Activated T-helper 9 cell treated with anti-CD3 and anti-CD28 coated beads, Interleukin-2, amount 50 U/mL, for 16 hours (primary cell): ENCODE measurements at places on chromosomes 16 and 17.

- no peak for DNase-seq
Measured at GRCh38 chr17:78642707-78643106, 65.5 kb upstream of the DNAH17 start.

DNA sequence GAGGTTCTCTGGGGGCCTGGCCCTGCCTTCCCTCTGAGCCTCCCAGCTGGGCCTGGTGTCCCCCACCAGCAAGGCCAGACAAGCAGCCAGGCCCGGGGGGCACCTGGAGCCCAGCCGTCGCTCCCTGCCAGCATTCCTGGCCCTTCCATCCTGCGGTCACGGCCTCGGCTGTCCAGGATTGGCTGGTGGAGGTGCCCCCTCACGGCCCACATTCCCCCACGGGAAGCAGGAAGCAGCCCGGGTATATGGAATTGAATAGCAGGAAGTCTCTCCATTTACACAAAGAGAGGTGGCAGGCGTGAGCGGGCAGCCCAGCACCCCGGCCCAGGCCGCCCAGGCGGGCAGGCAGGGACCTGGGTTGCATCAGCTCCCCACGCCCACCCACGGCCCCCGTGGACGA is 14.5 kb downstream of the TRAF7 start:
- no peak for DNase-seq

- no peak for DNase-seq
Measured at GRCh38 chr17:19544366-19544765, 10.7 kb downstream of the SLC47A1 start.

DNA sequence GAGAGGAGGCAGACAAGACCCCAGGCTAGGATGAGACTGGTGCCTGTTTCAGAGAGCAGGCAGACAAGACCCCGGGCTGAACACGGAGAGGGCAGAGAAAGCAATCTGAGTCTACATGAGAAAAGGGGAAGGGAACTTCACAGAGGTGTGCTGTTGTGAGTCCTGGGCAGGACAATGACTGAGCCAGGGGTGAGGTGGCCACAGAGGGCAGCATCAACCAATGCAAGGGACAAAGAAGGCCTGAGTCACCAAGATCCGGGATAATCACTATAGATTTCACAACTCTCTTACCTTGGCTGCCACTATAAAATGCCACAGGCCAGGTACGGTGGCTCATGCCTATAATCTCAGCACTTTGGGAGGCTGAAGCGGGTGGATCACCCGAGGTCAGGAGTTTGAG is 89.0 kb downstream of the SLC39A11 start:
- no peak for DNase-seq

DNA sequence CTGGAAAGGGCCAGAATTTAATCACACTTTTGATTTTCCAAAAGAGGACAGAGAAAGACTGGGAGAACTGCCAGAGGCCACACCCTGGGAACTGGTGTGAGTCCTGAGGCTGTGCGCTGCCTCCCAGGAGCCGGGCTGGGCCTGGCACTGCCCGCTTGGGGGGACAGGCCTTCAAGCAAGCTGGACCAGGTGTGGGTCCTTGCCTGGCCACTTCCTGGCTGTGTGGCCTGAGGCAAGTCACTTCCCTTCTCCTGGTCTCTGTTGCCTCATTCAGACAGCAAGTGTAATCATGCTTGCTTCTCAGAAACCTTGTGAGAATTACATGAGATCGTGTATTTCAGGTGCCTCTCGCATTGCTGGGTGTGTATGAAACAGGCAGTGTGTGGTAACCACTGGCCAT is 143.0 kb downstream of the SNX29 start:
- DNase-seq = no peak

- DNase-seq = no peak
Measured at GRCh38 chr16:67349172-67349571, 22.6 kb downstream of the LRRC36 start.

DNA sequence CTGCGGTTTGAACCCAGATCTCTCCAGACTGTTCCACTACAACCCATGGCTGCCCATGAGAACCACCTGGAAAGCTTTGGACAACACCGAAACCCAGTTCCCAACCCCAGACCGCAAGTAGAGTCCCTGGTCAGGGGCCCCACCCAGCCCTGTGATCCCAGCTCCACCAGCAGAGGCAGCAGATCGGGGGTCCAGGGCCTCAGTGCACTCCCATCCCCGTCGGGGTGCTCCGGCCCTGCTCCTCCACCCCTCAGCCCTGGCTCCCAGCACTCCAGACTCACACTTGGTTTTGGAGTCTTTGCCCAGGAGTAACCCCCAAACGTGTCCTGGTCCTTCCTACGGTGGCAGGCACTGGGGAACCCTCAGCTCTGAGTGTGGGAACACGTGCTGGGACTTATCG is 20.7 kb upstream of the OSGIN1 start:
- DNase-seq = no peak

GRCh38 chr17:36936455-36937000 is 747 bp upstream of the LHX1 start:
- no peak for DNase-seq

DNA sequence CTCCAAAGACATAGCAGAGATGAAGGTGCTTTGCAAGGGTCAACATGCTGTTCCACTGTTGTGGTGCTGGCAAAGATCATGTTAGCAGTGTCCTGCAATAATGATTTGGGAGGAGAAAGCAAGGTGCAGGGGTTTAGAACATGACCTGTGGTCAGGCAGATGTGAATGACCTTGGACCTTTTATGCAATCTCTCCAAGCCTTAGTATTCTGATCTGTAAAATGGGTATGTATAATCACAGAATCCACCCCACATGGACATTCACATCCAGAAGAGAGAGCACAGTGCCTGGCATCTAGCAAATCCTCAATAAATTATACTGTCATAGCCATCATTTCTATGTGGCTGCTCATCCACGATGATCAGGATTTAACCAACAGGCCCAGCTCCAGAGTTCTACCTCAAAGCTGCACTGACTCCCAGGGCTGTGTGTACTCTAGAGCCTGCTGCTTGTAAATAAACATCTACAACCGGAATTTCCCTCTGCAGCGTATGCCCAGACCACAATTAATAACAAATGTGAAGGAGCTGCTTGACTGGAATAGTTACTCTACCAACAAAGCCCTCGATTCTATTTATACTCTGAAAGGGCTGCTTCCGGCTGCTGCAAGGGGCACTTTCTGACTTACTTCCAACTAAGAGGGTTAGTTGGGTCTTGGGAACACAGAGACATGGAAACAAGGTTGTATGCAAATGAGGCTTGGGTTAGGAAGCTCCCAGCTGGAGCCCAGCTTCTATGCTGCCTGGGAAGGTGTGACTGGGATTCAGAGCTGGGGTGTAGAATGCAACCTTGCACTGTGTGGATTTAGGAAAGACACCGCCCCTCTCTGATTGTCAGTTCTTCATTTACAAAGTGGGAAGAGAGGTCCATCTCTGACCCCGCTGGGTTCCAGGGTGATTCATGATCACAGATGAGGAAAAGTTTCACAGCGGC is 265.2 kb downstream of the XYLT1 start:
- DNase-seq = no peak

DNA sequence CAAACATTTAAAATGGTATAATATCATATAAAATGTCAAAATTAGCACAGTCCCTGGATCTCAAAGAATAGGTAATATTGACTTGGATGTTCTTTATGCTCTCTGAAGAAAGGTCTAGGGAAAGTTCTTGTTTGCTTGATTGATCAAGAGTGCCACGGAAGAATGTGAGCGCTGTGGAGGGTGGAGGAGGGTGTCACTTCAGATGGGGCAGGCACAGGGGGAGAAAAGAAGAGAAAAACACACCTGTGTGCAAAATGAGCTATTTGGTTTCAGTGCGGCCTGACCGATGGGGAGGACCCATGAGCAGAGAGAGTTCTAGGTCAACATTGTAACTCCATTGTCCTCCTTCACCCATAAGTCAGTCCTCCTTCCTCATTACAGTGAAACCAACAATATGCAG is 8.8 kb upstream of the VPS4A start:
- DNase-seq = no peak

GRCh38 chr16:19105891-19106624 is 7.7 kb upstream of the ITPRIPL2 start:
- no peak for DNase-seq

DNA sequence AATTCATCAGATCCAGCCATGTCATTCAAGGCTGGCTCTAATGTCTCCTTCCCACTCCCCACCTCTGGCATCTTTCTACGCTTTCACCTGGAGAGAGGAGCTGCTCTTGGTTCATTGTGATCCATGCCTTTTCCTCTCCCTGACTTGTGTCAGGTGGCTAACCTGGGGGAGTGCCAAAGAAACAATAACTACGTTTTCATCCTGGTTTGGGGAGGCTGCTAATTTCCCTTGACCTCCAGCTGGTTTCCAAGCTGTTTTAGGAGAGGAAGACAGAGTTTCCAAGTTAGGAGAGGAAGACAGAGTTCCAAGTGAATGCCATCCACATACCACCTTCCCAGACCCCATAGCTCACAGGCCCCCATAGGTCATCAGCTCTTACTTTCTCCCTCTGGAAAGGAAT is 40.0 kb upstream of the HLF start:
- DNase-seq = no peak

DNA sequence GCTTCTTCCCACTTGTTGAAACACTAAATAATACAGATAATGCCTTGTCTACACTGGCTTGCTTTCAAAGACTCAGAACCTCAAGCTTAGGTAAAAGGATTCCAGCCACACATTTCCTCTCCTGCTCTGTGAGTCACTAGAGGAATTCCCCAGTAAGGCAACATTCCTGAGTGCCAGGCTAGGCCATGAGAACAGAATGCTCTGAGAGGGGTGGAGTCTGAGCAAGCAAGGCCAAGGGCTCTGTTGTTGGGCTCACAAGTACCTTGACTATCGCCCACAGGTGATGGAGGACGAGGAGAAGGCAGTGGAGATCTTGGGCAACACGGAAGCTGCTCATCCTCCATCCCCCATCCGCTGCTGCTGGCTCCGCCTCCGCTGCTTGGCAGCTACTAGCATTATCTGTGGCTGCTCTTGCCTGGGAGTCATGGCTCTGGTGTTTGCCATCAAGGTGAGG is 6.7 kb upstream of the PHKG2 start:
- no peak for DNase-seq

DNA sequence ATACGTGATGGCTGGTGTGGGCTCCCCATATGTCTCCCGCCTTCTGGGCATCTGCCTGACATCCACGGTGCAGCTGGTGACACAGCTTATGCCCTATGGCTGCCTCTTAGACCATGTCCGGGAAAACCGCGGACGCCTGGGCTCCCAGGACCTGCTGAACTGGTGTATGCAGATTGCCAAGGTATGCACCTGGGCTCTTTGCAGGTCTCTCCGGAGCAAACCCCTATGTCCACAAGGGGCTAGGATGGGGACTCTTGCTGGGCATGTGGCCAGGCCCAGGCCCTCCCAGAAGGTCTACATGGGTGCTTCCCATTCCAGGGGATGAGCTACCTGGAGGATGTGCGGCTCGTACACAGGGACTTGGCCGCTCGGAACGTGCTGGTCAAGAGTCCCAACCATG is 5.6 kb downstream of the MIEN1 start:
- no peak for DNase-seq

GRCh38 chr17:79047923-79048825 is 24.2 kb downstream of the C1QTNF1 start:
- no peak for DNase-seq

GRCh38 chr16:18969855-18970240 is 13.9 kb upstream of the TMC7 start:
- no peak for DNase-seq

- DNase-seq = no peak
Measured at GRCh38 chr17:45703348-45703747, 80.8 kb upstream of the CRHR1 start.
